ENCODE measurements at places on chromosomes 16 and 17. TPM values are rescaled to one million over a fixed set of nuclear protein-coding genes. Genes with fewer than 3 reads are reported as not detected.

BEAN1 gene
- 0.29 TPM for total RNA-seq

ZFHX3 gene
- 0.68 TPM for total RNA-seq

HS3ST3A1 gene
- total RNA-seq, result 4.7 TPM

NPIPB6 gene
- not detected for total RNA-seq

CIITA gene
- 0.72 TPM for total RNA-seq

ALOX12 gene
- total RNA-seq, result not detected

CACNA1H gene
- 2.0 TPM for total RNA-seq

CCL3 gene
- total RNA-seq, result not detected

TAC4 gene
- not detected for total RNA-seq

TBC1D3E gene
- not detected for total RNA-seq

CDH8 gene
- 1.4 TPM for total RNA-seq

KCNH6 gene
- total RNA-seq, result not detected

ZP2 gene
- not detected for total RNA-seq

TRPV3 gene
- total RNA-seq, result not detected

VEZF1 gene
- total RNA-seq, result 60.6 TPM

HCRT gene
- total RNA-seq, result not detected

DPEP3 gene
- total RNA-seq, result not detected

CDH1 gene
- total RNA-seq, result not detected

FBXW10B gene
- 4.6 TPM for total RNA-seq

PIRT gene
- not detected for total RNA-seq

All from H4 (cell line).